Kidney tubule cell (primary cell): ENCODE measurements at places on chromosomes 2 and 18.

GRCh38 chr2:230134496-230135129, 65.9 kb upstream of the SLC16A14 start:
- peak; percentile 58 for DNase-seq

DNA sequence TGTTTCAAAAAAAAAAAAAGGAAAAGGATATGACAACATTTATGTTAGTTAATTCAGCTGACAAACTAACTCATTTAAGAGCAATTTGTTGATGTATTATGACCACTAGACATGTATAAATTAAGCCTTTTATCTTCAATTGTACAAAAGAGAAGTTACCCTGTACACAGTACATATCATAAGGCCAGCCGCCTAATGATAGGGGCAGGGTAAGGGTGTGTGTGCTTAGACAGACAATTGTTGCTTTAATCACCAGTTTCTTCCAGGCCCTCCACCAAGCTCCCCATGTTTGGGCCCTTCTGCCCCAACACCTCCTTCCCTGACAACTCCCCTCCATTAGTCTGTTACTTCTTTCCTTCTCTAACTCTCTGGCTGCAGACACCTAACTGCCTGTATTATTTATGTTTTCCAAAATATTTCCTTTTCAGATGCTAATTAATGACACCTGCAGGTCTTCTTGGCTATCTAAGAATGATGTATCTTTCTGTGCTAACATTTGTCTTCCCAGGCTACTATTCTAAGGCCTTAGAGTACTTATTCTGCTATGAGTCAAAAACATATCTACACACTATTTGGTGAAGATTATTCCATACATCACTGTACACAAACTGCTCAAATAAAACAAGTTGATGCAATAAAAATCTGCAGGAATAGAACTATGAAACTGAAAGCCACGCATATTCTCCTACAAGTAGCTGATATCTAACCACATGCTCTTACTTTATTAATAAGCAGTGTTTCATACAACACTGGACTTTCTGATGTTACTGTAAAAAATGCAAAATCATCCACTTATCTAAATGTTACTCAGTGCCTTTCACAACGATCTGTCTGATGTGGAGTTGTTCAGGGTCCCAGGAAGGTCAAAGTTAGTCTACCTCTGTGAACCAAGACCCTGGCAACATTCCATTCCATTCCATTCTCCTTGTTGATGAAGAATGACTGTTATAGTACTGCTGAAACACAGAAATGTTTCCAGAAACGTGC, 26.4 kb downstream of the TMEM131 start:
- no peak for DNase-seq

- DNase-seq = no peak
Observed at GRCh38 chr2:86768189-86768949, 22.3 kb downstream of the CD8A start.

DNA sequence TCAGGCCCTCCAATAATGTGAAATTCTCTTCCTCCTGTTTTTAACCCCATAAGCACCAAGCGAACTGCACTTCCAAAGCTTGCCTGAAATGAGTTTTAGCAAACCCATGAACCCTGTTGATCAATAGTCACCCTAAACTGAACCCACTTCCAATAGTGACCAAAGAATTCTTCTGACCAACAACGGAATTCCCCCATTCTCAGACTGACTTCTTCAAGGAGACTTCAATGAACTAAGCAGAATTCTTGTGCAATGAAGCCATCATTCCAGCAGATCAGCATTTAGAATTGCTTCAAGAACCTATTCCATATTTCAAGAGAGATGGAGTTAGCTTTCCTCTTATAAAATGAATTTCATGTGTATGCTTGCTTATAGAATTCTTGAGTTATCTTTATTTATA, 176.9 kb upstream of the FN1 start:
- DNase-seq = peak; percentile 87

DNA sequence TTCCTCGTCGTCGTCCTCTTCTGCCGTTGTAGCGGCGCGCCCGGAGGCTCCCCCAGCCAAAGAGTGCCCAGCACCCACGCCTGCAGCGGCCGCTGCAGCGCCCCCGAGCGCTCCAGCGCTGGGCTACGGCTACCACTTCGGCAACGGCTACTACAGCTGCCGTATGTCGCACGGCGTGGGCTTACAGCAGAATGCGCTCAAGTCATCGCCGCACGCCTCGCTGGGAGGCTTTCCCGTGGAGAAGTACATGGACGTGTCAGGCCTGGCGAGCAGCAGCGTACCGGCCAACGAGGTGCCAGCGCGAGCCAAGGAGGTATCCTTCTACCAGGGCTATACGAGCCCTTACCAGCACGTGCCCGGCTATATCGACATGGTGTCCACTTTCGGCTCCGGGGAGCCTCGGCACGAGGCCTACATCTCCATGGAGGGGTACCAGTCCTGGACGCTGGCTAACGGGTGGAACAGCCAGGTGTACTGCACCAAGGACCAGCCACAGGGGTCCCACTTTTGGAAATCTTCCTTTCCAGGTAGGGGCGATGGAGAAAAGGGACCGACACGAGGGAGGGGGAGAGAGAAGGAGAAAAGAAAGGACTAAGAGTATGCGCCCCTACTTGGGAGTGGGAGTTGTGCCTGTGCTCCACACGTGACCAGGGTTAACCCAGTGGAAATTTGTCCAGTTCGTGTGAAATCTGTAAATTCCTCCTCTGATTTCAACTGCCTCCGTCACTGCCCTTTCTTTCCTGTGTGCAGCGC, 800 bp downstream of the HOXD13 start:
- no peak for DNase-seq

- peak; percentile 70 for DNase-seq
Observed at GRCh38 chr18:2173486-2173885, 397.8 kb downstream of the METTL4 start.

- no peak for DNase-seq
Observed at GRCh38 chr2:155841442-155841841, 491.1 kb downstream of the NR4A2 start.

DNA sequence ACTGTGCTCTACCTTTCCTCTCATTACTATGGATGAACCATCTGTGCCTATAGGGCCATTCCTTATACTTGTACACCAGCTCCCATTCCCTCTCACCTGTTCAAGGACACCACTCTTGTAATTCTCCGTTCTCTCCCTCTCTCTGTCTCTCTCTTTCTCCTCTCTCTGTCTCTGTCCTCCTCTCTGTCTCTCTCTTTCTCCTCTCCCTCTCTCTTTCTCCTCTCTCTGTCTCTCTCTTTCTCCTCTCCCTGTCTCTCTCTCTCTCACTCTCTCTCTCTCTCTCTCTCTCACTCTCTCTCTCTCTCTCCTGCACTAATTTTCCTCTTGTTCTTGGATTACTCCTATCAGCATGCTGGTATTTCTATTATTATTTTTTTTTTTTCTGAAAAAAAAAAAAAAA, 78.9 kb upstream of the RMDN2 start:
- DNase-seq = no peak

DNA sequence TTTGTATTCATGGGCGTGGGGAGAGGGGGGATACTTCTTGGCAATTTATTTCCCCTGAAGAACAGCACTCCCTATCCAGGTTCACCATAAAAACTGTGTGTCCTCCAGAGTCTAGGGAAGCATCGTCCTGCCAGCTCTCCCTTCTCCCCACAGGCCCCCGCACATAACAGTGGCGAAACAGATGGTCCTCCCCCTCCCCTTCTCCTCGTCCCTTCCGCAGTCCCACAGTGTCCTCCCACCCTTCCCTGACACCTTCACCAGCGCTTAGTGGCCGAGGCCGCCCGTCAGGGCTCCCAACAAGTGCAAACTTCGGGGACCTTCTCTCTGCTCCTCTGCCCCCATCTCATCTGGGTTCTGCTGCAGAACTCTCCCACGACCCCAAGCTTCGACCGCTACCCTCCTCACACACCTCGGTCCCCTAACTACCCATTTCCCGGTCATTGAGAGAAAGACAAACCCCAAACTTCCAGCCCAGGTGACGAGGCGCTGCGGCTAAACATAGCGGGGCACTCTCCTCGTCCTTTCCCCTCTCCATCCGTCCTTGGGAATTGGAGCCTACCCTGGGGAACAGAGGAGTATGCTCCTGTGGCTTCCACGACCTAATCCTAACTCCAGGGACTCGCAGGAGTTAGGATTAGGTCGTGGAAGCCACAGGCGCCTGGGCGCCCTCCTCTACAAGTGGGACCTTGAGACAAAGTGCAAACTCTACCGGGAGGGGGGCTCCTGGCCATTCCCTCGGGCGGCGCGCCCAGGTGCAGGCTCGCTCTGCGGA, 971 bp downstream of the ZNF385B start:
- no peak for DNase-seq

- no peak for DNase-seq
Observed at GRCh38 chr18:68220458-68220857, 494.4 kb downstream of the TMX3 start.

GRCh38 chr2:238513346-238513745, 86.6 kb downstream of the ASB1 start:
- DNase-seq = peak; percentile 47

GRCh38 chr2:65388596-65389390, 43.6 kb downstream of the SPRED2 start:
- DNase-seq = no peak

DNA sequence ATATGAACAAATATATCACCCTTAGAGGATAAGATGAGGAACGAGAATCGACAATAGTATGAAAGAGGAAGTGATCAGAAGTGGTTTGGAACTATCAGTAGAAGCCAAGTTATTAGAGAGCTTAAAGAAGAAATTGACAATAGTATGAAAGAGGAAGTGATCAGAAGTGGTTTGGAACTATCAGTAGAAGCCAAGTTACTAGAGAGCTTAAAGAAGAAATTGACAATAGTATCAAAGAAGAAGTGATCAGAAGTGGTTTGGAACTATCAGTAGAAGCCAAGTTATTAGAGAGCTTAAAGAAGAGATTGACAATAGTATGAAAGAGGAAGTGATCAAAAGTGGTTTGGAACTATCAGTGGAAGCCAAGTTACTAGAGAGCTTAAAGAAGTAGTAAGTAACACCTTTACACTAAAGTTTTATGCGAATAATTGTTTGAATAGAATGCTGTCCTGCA, 175.5 kb downstream of the ZNF407 start:
- no peak for DNase-seq

GRCh38 chr2:72191441-72191840, 43.8 kb upstream of the CYP26B1 start:
- DNase-seq = no peak

- peak; percentile 75 for DNase-seq
Observed at GRCh38 chr2:237305579-237305978, 108.4 kb downstream of the COL6A3 start.

- DNase-seq = no peak
Observed at GRCh38 chr18:80239830-80240229, 7.5 kb downstream of the PARD6G start.

DNA sequence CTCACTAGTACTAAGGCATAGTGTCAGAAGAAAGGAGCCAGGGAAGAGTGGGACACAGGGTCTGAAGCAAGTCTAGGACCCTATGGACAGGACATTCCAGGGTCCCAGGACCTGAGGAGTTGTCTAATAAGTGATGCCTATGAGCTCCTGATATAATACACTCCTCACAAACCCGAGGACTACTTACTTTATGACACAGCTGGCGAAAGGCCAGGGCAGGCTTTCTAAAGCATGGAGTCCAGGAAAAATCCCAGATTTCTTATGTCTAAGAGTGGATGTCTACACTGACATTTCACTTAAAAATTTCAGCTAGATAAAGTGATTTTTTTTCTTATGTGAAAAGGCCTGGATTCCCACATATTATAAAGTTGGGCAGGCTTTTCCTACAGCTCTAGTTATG, 502.2 kb upstream of the SETBP1 start:
- no peak for DNase-seq

GRCh38 chr2:62038975-62039771, 133.7 kb downstream of the COMMD1 start:
- DNase-seq = peak; percentile 69

DNA sequence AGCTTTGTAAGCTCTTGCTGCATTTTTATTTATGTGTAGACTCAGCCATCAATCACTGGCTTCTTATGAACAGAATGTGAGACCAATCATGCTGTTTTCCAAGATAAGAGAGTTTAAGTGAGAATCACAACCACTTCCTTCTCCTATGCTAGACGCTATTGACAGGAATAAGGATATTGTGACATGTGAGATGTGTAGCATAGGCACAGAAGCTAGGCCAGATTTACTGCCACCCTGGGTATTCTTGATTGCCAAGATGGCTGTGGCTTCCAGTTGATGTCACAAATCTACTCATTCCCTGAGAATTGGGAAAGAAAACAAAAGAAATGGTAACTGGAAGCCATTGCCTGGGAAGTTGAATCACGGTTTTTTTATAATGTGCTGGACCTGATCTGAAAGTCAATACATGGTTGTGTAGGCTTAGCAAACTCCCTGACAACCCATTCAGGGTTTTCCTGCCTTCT, 49.9 kb downstream of the RAB27B start:
- no peak for DNase-seq

- DNase-seq = peak; percentile 29
Observed at GRCh38 chr2:82182270-82182669, 1877.7 kb upstream of the LRRTM1 start.

- no peak for DNase-seq
Observed at GRCh38 chr2:237330541-237330940, 83.4 kb downstream of the COL6A3 start.

- no peak for DNase-seq
Observed at GRCh38 chr2:36354811-36355150, 797 bp upstream of the CRIM1 start.

DNA sequence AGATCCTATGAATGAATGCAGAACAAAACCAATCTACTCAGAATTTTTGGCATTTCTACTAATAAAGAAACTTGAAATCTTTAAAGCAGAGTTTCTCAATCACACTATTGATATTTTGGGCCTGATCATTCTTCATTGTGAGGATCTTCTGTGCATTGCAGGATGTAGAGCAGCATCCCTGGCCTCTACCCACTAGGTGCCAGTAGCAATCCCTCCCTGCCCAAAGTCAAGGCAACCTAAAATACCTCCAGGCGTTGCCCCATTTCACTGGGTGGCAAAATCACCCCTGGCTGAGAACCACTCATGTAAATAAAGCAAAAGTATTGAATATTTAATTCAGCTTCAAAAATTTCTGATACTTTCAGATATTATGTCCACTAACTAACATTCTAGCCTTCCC, 213.0 kb downstream of the SP3 start:
- peak; percentile 14 for DNase-seq

DNA sequence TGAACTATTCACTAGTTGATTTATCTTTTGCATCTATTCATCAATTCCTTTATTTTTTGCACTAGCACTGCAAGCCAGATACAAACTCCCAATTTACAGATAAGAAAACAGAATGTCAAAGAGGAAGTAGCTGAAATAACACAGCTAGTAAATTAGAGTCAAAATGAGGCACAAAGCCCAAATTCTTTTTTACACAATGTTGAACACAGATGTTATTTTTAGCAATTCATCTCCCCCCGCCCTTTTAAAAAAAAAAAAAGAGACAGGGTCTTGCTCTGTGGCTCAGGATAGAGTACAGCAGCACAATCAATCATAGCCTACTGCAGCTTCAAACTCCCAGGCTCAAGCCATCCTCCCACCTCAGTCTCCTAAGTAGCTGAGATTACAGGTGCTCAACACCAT, 127.8 kb downstream of the CCBE1 start:
- DNase-seq = no peak

DNA sequence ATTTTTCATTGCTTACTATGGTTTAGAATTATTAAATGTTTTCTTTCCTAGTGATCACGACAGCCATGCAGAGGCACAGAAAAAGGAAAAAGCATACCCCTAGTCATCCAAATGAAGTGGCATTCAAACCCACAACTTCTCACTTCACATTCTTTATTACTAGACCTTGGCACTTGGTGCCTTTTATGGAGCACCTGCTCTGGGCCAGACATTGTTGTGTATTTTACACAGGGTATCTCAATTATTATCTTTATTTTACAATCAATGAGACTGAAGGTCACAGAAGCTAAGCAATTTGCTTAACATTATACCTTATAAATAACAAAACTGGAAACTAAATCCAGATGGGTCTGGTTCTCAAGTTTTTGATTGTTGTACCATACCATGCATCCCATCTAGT, 235.3 kb downstream of the LRATD1 start:
- DNase-seq = no peak

- no peak for DNase-seq
Observed at GRCh38 chr2:203301667-203302066, 26.5 kb upstream of the ABI2 start.
